ENCODE measurements at places on chromosomes 3 and 15. TPM values are rescaled to one million over a fixed set of nuclear protein-coding genes. Genes with fewer than 3 reads are reported as not detected.

The ANKUB1 gene
- total RNA-seq, result 0.25 TPM

The C15orf62 gene
- total RNA-seq, result not detected

The ATP13A5 gene
- total RNA-seq, result 0.49 TPM

The ZBTB20 gene
- 65.2 TPM for total RNA-seq
